ENCODE measurements at places on chromosomes 12 and 14.

- DNase-seq = no peak
Measured at GRCh38 chr14:41548666-41549065, 58.0 kb upstream of the LRFN5 start.

GRCh38 chr12:106753526-106753925 is 21.0 kb upstream of the RIC8B start:
- peak; percentile 89 for DNase-seq

DNA sequence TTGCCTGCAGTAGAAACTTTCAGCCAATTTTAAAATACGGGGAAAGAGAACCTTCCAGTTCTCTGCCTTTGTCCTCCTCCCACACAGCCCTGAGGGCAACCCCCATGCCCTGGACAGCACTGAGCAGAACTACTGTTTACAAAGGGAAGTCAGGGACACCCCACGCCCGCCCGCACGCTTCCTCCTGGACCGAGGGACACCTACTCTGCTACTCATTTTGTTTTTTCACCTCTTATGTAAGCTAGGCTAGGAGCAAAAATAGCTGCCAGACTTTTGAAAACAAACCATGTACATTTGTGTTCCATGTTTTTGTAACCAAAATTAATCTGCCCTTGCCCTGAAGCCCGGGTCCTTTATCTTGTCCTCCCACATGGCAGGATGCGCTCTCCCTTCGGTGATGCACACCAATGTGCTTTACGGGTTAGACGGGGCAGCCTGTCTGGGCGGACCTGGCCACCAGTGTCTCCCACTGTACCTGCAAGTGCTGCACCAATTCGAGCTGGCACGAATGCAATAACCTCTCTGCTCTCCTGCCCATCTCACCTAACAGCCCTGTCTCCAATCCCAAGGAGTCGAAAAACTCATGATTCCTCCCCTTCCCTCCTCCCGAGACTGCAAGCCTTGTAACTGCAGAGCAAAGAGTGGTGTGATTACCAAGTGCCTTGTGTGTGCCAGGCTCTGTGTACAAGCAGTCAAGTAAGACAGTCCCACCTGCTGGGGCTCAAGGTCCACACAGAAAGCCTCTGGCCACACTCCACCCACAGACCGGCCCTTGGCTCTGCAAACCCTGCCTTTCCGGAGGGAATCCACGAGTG is 85.2 kb downstream of the CCDC88C start:
- no peak for DNase-seq

GRCh38 chr12:28161697-28162096 is 28.6 kb upstream of the CCDC91 start:
- DNase-seq = no peak

DNA sequence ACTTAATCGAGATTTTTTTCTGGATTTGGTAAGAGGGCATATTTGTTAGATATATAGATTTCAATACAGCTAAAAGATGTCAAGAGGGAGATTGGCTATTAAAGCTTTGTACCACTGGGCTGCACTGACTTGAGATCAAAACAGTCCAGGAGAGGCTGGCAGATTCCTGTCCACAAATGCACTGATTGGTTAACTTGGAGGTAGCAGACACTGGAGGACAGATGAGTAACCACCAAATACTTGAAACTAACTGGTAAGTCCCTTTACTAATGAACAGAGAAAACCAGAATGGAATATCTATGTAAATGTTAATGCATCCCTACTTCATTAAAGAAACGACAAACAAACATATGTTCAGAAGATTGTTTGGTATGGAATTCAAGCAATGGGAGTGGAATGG is 416.6 kb downstream of the LRIG3 start:
- DNase-seq = no peak

GRCh38 chr14:87542288-87542687 is 450.7 kb downstream of the GALC start:
- no peak for DNase-seq

GRCh38 chr12:80413462-80413861 is 30.6 kb upstream of the PTPRQ start:
- DNase-seq = no peak

GRCh38 chr12:114238808-114239207 is 167.1 kb downstream of the TBX5 start:
- DNase-seq = no peak

DNA sequence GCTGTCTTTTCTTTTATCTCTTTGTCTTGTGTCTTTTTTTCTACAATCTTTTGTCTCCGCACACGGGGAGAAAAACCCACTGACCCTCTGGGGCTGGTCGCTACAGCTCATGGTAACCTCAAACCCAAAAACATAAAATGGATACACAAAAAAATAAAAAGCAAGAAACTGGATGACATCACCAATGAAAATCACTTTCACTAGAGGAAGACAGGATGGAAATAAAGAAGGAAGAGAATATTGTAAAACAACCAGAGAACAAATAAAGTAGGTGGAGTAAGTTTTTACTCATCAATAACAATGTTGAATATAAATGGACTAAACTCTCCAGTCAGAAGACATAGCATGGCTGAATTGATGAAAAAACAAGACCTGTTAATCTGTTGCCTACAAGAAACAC is 17.6 kb downstream of the MIPOL1 start:
- DNase-seq = no peak

DNA sequence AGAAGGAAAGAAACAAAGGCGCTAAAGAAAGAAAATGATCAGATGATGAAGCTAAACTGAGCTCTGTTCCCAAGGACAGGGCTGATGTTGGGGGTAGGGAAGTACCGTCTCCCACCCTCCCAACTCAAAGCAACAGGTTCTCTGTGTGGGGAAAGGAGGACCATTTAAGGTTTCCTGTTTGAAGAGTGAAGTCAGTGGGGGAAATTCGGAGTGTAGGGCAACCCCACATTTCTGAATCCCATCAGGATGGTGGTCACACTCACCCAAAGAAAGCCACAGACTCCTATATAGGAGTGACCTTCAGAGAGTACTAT is 131.1 kb downstream of the KSR2 start:
- DNase-seq = no peak

DNA sequence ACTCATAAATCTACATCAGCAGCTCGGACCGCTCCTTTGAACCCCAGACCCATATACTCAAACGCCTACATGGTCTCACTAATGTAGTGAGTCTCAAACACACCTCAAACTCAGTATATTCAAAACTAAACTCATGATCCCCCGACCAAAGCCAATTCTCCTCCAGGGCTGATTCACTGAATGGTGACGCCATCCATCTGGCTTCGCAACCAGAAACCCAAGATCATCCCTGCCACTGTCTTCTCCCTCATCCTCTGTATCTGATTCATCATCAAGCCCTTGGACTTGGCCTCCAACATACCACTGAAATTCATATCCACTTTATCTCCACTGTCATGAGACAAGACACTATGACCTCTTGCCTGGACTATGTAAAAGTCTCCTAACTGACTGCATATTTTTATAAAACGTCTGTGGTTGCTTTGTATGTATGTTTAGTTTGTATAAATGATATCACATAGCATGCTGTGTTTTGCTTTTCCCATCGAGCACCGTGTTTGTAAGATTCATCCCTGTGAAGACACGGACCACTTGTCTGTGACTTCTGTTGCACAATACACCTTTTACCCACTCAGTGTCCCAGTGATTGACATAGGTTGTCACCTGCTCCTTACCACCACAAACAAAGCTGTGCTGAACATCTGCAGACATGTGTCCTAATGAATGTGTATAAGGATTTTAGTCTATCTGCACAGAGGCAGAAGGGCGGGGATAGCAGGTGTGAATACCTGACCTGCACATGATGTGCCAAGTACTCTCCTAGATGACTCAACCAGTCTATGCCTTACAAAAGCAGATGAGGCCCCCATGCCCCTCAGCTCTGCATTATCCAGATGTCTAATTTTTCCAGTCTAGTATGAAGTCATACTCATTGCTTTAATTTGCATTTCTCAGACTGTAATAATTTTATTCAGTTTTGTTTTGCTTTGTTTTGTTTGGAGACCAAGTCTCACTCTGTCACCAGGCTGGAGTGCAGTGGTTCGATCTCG is 76.9 kb downstream of the VWF start:
- no peak for DNase-seq

GRCh38 chr12:123659996-123660727 is 10.8 kb upstream of the TCTN2 start:
- DNase-seq = no peak

GRCh38 chr12:11202811-11203210 is 16.1 kb upstream of the TAS2R42 start:
- DNase-seq = no peak

DNA sequence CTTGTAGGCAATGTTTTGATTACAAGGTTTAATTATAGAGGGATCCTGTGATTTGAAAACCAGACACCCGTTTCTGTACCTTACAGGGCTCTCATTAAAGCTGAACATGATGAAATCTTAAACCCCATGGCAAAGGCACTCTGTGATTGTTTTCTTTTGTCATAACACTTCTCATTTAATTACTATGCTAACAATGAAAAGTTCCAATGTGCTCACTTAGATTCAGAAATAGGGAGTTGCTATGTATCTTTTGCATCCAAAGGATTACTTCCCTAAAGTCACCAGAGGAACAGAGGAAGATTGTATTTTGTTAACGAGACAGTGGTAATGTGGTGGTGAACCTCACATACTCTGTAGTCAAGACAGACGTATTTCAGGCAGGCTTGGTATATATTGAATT is 81.5 kb upstream of the MYF6 start:
- DNase-seq = no peak

- DNase-seq = no peak
Measured at GRCh38 chr14:76090616-76091391, 60.9 kb upstream of the GPATCH2L start.

DNA sequence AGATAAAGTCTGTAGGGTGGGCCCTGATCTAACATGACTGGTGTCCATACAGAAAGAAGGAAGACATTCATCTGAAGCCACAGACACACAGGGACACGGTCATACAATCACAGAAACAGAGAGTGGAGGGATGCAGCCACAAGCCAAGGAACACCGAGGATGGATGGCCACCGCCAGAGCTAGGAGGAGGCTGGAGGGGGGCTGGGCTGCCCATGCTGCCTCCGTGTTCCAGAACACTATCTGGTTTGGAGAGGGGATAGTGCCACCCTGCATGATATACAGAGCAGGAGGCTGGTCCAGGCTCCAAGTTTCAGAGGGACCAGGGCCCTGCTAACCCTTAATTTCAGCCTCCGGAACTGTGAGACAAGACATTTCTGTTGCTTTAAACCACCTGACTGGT is 8.7 kb downstream of the KRT75 start:
- no peak for DNase-seq

GRCh38 chr12:64147875-64148274 is 74.2 kb downstream of the KICS2 start:
- DNase-seq = no peak

- DNase-seq = peak; percentile 69
Measured at GRCh38 chr14:106605548-106606448, 1079.4 kb downstream of the TMEM121 start.

GRCh38 chr12:55698241-55698955 is 9.3 kb downstream of the ITGA7 start:
- no peak for DNase-seq

DNA sequence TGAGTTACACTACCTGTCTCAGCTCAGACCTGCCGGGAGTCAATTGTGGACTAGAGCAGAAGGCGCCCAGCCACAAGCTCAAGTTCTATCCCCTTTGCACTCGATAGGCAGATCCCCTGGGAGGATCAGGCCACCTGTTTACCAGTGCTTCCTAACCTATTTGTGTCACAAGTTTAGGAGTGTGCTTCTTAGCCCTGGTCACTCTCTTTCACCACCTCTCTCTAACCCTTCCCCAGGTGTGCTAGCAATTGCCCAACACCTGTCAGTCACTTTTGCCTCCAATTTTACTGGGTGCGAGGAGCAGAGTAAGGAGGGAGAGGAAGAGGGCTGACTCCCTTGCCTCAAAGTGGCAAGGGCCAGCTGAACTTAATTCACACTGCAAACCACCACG is 745 bp upstream of the NAA30 start:
- no peak for DNase-seq

- DNase-seq = no peak
Measured at GRCh38 chr14:44979273-44979672, 17.3 kb downstream of the TOGARAM1 start.

GRCh38 chr12:107441665-107442300 is 243.8 kb upstream of the PWP1 start:
- no peak for DNase-seq

GRCh38 chr12:49889361-49890095 is 14.2 kb downstream of the FAIM2 start:
- no peak for DNase-seq

- DNase-seq = no peak
Measured at GRCh38 chr12:80356097-80356496, 87.9 kb upstream of the PTPRQ start.

DNA sequence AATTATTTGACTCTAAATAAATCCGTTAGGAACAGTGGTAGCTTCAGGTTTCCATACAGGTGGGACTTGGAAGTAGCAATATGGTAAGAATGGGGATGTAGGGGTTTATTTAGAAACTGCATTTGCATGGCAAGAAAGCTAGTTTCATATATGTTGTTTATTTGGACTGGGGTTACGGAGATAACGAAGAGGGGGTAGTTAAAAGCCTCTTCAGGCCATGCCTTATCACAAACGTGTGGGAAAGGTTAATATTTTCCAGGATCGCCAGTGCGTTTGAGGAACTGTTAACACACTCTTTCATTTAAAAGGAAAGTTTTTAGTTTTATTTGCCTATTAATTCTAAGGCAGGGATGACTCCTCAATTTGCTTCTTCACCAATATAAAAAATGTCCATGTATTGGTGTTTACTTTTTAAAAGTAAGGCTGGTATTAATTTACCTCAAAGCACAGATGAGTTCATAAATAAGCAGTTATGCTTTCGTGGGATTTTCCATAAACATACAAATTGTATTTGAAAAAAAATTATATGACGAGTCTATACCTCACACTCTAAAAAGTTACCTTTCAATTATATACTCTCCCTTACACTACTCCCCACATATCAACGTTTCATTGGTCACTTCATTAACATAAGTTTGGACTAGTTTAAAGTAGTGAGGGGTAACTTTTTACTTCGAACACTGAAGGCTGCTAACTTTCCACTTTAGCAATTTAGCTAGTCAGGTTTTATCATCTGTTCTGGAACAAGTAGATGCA is 814 bp downstream of the RAB2B start:
- no peak for DNase-seq

DNA sequence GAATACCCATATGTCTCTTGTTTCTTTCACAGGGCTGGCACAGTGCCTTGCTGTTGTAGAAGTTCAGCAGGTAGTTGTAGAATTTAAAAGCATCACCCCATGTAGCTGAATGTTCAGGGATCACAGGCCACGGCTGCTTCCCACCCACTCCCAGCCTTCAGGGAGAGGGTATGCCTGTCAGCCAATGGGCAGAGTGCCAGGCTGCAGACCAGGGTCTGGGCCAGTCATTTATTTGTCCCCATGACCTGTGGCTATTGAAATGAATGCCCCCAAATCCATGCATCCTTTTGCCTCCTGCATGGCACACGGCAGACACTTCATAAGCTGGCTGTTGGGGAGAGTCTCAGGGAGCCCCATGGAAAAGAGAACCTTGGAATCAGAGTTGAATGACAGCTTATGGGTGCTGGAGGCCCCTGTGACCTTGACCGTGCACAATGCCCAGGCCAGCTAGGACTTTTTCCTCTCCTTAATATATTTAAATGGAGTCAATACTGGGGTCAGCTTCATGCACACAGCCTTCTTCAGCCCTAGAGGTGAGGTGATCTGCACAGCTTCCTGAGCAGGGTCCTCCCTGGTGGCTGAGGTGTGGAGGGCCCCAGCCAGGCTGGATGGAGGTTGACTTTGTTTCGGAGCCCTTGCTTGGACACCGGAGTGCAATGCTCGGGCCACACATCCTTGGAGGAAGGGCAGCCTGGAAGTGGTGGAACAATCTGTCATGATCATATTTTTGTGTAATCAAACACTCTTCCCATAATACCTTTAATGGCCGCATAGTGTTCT is 45.3 kb downstream of the PRMT8 start:
- DNase-seq = no peak
